ENCODE measurements at places on chromosomes 16 and 17. TPM values are rescaled to one million over a fixed set of nuclear protein-coding genes. Genes with fewer than 3 reads are reported as not detected.

KCNJ18 gene
- not detected for total RNA-seq

SP6 gene
- total RNA-seq: not detected

KRTAP2-3 gene
- 0.33 TPM for total RNA-seq

DNA sequence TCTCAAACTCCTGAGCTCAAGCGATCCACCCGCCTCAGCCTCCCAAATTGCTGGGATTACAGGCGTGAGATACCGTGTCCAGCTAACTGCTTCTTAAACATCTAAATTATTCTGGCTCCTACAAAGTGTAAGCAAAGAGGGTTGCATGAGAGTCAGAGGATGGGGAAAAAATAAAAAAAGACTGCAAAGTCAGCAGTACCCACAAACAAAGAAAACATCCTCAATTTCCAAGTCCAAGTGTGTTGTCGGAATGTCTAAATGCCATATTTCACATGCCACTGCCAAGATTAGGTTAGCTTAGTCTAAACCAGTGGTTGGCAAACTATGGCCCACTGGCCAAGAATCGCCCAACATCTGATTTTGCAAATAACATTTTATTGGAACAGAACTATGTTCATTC is 13.0 kb upstream of the PHLPP2 start:
- no peak for DNase-seq

- no peak for DNase-seq
These were observed 44.1 kb downstream of the TBX4 start for GRCh38 chr17:61496174-61496956.

- no peak for DNase-seq
These were observed 18.3 kb downstream of the RND2 start for GRCh38 chr17:43043307-43043706.

- no peak for DNase-seq
These were observed 168.5 kb downstream of the NPIPB11 start for GRCh38 chr16:29237971-29238370.

- no peak for DNase-seq
These were observed 2.6 kb downstream of the APRT start for GRCh38 chr16:88809068-88809675.

DNA sequence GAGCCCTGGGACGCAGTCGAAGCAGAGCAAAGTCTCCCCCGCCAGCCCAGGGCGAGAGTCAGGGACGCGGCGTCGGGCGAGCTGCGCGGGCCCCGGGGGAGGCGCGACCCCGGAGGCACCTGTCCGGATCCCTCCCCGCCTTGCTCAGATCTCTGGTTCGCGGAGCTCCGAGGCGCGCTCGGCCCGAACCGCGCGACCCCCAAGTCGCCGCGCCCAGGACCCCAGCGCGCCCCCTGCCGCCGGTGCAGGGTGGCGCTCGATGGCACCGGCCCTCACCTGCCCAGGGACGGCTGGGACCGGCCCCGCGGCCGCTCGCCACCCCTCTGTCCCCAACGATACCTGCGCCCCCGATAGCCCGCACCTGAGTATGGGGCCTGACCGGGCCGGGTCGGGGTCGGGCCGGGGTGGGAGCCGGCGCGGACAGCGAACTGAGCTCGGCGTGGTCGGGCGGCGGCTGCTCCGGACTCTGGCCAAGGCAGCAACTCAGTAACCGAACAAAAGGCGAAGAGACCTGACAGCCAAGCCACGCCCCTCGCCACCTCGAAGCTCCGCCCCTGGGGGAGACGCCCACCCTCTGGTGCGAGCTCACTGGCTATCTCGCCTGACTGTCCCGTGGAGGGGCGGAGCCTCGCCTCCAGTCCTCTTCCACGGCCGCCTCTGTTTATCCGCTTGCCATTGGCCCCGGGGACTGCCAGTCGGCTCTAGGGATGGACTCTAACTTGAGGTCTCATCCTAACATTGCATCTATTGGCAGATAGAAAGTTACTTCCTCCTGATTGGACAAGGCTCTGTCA is at the start of gene JUP:
Gene JUP, minus strand, starts transcription at position 485 of the 794 bp plus-strand sequence. CDS start 14,857 bp downstream, outside the sequence.
- peak; percentile 100 for DNase-seq

Measured in MG63 (cell line).